Activated CD4-positive, alpha-beta T cell treated with anti-CD3 and anti-CD28 coated beads, Interleukin-2, amount 50 U/mL, for 1 hour (primary cell): ENCODE measurements at places on chromosomes 1 and 21.

DNA sequence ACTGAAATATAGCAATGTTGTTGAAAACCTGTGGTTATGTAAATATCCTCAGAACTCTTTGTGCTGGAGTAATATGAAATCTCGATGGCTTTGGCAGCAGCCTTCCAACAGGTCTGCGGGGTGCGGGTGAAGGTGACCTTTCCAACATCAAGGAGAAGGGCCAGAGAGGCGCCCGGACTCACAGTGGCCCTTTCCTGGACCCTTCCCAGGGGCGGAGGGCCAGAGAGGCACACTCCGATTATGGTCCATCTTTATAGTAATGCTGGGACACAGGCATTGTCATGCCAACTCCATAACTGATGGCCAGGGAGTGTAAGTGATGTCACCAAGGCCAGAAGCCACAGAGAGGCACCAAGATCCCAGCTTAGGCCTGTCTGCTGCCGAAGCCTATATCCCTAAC lies 18.1 kb downstream of the SLC37A1 start:
- DNase-seq: no peak

GRCh38 chr1:12690156-12690555 lies 25.8 kb upstream of the AADACL3 start:
- DNase-seq: no peak

GRCh38 chr1:116740746-116741145 lies 13.5 kb upstream of the CD2 start:
- DNase-seq: no peak

GRCh38 chr1:90952906-90953305 lies 68.9 kb downstream of the ZNF644 start:
- DNase-seq: no peak

DNA sequence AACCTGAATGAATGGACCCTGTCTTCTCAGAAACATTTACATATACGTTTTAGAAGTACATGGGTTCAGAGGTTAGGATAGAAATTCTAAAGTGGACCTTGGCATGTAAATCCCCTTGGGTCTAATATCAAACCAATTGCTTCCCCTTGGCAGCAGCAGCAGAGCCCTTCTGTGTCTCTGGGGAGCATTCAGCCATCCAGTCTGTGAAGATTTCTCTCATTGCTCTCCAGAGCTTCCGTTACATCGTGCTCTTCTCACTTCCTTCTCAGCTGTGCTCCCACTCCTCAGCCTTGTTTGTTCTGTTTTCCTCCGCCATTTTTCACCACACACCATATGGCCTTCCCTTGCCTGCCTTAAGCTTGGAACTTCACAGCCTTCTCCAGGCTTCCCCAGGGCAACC lies 61.5 kb upstream of the ATP1B1 start:
- DNase-seq: no peak

- no peak for DNase-seq
These were observed 56.0 kb downstream of the RUNX3 start for GRCh38 chr1:24874056-24874455.

- no peak for DNase-seq
These were observed 160.6 kb upstream of the USP24 start for GRCh38 chr1:55375617-55376258.

- peak; percentile 81 for DNase-seq
These were observed 9.3 kb downstream of the MAP3K6 start for GRCh38 chr1:27357281-27358037.

- DNase-seq: no peak
These were observed 122.9 kb upstream of the KRTAP19-8 start for GRCh38 chr21:31161157-31161556.

DNA sequence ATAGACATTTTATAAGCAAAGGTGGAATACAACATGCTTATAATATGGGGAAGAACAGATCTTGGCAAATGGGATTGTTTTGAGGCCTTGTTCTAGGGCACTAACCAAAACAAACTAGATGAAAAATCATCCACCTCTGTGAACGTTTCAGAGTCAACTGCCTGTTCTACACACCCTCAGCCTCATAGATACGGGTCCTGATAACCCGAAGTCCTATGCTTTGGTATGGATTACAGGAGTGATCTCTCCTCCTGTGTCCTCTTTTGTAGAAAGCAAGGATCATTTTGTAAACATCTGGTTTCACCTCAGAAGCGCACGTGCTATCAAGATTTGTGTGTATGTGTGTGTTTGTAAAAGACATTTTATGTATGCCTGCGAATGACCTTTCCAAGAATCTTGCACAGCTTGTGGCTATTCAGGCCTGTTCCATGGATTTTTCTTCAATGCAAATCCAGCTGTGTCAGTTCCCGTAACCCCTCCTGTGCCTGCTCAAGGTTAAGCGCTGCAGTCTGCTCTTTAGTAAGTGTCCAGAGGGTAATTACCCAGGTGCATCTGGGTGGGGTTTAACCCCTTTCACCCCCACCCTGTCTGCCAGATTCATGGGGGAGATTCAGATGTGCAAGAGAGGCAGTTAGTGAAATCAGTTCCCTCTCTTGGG lies 132.4 kb downstream of the ROR1 start:
- no peak for DNase-seq

GRCh38 chr1:156246781-156247459 lies 936 bp downstream of the PAQR6 start:
- no peak for DNase-seq

GRCh38 chr1:41365772-41366454 lies 4.7 kb downstream of the FOXO6 start:
- no peak for DNase-seq

DNA sequence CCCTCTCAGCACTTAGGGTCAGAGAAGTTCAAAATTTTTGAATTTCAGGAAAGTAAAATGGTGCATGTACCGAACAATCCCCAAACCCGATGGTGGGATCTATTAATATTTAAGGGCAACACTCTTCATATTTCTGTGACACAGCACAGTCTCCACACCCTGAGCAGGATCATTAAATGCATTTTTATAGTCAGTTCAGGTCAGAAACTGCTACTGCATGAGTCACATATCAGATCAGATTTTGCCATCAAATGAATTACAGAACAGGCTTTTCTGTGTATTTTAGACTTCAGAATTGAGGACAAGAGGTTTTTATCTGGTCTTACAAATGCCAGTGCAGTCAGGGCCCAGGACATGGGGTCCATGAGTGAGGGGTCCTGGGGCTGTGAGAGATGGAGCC lies 79.2 kb downstream of the RIPK4 start:
- no peak for DNase-seq

DNA sequence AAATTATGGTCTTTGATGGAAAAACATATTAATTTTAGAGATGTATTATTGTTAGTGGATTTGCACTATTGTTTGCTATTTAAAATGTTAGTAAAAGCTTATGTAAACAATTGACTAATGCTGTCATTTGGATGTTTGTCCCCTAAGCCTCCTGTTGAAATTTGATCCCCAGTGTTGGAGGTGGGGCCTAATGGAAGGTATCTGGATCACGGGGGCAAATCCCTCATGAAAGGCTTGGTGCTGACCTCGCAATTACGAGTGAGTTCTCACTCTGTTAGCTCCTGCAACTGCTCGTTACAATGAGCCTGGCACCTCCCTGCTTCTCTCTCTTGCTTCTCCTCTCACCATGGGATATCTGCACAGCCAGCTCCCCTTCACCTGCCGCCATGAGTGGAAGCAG lies 14.3 kb downstream of the TMEM35B start:
- DNase-seq: no peak
